ENCODE measurements at places on chromosomes 3 and 15.

DNA sequence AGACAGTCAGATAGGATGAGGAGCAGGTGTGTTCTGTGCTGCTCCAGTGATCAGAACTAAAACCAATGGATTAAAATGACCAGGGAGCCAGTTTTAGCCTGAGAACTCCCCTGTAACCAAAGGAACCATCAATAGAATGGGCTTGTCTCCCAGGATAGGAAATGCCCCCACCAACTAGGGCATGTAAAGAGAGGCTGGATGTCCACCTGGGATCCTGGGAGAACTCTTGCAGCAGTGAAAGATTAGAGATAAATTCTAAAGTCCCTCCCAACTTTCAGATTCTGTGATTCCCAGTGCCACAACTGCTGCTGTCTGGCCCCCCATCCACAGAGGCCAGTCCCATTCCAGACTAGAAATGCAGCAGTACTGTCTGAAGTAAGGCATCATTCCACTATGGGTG lies 33.8 kb downstream of the HDC start:
- no peak for DNase-seq

DNA sequence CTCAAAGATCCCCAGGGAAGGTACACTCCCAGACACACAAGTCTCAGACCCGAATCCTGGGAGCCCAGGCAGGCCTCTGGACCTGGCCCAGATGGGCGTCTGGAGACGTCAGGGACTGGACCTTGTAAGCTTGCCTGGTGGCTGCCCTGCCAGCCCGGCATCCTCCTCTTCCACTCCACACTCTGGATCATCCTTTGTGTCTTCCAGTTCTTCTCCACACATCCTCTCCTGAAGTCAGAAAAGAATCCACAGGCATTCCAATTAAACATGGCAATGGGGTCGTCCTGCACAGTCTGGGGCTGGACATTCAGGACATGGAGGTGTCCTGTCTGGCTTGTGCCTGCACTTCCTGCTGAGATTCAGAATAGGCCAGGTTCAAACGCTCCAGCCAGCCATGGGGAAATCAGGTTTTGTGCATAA lies 208.8 kb upstream of the IGF1R start:
- no peak for DNase-seq

DNA sequence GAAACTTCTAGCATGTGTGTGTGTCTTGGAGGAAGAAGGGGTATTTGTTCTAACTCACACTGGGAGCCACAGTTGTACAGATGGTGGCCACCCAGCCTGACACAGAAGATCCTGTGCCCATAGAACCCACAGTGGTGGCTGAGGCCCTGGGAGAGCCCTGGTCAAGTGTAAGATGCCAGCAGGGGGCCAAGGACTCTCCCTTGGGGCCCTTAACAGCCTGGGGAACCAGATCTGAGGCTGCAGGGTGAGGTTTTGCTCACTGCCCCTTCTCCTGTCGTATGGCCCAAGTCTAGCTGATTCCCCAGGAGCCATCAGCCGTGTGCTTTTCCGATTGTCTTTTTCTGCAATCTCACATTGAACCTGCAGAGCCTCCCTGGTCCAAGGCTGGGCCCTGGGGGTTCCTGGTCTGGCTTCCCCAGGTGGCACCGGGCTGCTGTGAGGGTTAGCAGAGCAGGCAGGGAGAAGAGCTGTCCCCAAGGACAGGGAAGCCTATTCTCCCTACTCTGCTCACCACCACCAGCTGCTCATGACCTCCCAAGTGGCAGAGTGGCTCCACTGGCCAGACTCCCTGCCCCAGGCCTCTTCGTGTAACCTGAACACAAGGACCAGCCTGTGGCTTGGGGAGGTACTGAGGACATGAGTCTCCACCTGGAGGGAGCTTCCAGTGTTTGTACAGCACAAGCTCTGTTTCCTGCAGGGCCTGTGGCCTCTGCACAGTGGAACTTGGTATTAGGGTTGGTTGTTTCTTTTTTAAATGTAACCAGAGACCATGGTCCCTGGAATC lies 51.9 kb downstream of the CA12 start:
- no peak for DNase-seq

DNA sequence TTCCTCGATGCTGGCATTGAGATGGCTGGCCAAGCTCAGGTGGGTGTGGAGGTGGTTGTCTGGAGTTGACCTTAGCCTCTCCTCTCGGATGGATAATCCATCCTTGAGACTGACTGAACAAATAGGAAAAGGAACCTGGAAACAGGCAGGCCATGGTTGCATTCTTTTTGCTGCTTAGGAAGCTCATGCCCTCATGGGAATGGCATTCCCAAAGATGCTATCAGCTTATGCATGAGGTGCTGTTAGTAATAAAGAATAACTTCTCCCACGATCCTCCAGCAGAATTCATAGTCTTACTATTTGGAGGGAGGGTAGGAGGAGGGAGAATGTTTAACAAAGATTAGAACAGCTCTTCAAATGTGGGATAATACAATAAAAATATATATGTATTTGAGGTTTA lies 303.0 kb upstream of the TPM1 start:
- DNase-seq: no peak

DNA sequence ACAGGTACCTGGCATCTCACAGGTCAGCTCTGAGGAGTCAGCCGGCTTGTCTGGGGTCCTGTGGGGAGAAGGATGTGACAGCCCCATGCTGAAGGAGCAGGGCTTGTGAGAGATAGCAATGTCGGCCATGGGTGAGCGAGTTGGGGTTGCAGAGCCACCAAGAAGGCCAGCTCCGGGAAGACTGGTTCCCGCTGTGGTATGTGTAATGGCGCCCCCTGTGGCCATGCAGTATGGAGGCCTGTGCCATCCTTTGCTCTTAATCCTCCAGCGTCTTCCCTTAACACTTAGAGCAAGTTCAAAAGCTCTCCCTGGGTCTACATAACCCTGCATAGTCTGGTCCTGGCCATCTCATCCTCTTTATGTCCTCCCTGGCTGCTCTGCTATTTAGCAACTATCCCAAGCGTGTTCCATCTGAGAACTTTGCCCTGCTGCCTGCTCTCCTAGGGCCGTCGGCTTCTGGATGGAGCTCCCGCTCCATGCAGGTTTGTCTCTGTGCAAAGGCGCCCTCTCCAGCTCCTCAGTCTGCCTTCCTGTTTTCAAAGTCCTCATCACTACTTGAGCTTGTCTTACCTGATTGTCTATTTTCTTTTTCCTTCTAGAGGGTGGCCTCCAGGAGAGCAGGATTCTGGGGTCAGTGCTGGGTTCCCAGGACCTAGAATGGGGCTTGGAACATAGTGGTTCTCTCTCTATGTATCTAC lies 40.8 kb upstream of the IQCF6 start:
- no peak for DNase-seq
